ENCODE measurements at places on chromosomes 16 and 17. TPM values are rescaled to one million over a fixed set of nuclear protein-coding genes. Genes with fewer than 3 reads are reported as not detected.

The DNAAF8 gene
- total RNA-seq, result 0.11 TPM

The HSD3B7 gene
- total RNA-seq, result 2.2 TPM

The KRT23 gene
- total RNA-seq, result not detected

The FAM234A gene
- total RNA-seq, result 15.2 TPM

The PHKB gene
- total RNA-seq, result 12.8 TPM

The CCP110 gene
- 25.5 TPM for total RNA-seq

The WFIKKN1 gene
- total RNA-seq, result 1.1 TPM

The PRSS53 gene
- total RNA-seq, result 4.0 TPM

The DPEP2 gene
- total RNA-seq, result 3.2 TPM

The DPEP2NB gene
- not detected for total RNA-seq

The HS3ST6 gene
- total RNA-seq, result not detected

The LGALS9 gene
- total RNA-seq, result 33.8 TPM

The KCNH4 gene
- total RNA-seq, result 0.53 TPM

The C16orf95 gene
- total RNA-seq, result 5.6 TPM

DNA sequence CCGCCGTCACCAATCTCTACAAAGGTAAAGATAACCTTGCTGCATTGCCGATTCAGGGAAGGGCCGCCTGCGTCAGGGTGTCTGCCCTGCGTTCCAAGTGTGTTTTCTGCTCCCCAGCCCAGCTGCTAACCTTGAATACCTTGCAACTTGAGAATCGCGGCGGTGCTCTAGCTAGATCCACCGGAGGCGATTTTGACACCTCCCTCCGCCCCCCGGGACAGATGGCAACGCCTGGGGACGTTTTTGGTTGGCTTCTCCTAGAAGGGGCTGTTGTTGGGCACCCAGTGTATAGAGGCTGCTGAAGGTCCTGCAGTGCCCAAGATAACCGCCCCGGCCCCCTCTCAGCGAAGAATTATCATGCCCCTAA is 1.5 kb downstream of the HAPSTR1 start:
- DNase-seq, result peak; percentile 53

DNA sequence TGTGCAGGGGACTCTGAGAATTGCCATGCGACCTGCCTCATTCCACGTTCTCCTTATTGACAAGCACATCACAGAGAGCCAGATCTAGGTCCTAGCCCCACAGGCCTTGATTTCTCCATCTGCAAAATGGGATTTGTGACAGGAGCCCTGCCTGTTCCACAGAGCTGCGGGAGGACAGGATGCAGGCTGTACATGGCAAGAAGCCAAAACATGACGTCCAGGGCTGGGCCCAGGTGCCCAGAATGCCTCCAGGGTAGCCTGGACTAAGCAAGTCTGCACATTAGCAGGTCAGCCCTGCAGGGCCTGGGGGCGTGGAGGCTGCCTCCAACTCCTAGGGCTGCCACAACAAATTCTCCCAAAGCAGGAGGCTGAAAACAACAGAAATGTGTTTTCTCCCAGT is 235.7 kb upstream of the SDK2 start:
- no peak for DNase-seq

GRCh38 chr17:45646288-45646988 is 137.7 kb upstream of the CRHR1 start:
- DNase-seq, result no peak

DNA sequence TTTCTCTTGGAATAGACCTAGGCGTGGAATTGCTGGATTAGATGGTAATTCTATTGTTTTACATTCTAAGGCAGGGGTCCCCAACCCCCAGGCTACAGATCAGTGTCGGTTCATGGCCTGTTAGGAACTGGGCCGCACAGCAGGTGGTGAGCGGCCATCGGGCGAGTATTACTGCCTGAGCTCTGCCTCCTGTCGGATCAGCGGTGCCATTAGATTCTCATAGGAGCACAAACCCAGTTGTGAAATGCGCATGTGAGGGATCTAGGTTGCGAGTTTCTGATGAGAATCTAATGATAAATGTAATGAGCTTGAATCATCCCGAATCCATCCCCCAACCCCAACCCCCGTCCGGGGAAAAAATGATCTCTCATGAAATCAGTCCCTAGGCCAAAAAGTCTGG is 23.0 kb downstream of the NLRC5 start:
- no peak for DNase-seq

- peak; percentile 64 for DNase-seq
Measured at GRCh38 chr17:7835814-7836595, 2.0 kb downstream of the KDM6B start.

GRCh38 chr16:89326721-89327120 is 109.2 kb downstream of the ZNF778 start:
- DNase-seq, result no peak

- DNase-seq, result no peak
Measured at GRCh38 chr17:73342541-73343167, 30.9 kb upstream of the CDC42EP4 start.

DNA sequence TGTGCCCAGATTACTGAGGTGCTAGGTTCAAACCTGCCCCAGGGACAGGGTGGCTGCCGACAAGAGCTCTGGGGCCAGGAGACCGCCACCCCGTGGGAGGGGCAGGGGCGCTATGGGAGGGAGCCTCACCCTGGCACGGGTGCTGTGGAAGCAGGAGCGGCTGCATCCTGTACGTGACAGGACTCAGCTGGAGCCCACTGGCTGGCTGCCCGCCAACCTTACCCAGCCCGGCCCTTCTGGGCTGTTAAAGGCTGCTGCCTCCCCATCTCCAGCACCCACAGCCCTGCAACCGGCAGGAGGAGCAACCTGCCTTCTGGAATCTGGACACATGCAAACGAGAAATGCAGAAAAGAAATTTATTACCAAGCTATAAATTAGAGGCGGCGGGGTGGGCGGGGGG is 11.2 kb downstream of the PAM16 start:
- DNase-seq, result no peak

- DNase-seq, result no peak
Measured at GRCh38 chr17:74833501-74834377, 25.9 kb downstream of the GRIN2C start.

- DNase-seq, result no peak
Measured at GRCh38 chr17:10211666-10212065, 13.3 kb upstream of the GAS7 start.

DNA sequence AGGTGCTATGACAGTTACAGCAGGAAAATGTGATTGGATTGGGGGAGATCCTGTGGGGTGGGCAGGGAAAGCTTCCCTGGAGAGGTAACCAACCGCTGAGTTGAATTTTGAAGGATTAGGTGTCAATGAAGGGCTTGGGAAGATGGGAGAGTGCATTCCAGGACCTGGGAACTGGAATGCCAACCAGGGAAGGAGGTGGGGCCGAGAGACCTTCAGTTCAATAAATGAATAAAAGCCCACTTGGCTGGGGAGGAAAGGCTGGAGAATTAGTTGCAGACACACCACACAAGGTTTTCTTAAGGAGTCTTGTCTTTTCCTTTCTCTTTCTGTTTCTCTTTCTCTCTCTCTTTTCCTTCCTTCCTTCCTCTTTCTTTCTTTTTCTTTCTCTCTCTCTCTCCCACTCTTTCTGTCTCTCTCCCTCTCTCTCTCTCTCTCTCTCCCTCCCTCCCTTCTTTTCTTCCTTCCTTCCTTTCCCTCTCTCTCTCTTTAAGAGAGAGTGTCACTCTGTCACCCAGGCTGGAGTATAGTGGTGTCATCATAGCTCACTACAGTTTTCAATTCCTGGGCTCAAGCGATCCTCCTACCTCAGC is 3.3 kb downstream of the USP43 start:
- DNase-seq, result no peak

DNA sequence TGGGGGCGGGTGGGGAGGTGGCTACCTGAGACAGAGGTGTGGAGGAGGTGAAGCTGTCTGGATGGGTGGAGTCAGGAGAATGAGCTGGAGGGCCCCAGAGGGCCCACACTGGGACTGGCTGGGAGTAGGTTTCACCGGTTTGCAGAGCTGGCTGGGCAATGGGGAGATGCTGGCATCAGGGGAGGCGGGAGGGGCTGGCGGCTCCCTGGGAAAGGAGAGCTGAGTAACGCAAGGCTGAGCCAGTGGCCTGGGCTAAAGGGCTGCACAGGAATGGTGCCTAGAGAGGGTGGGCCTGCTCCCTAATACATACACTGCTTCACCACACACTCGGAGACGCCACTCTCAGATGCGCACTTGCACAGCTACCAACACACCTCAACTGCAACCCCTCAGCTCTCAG is 12.4 kb downstream of the P3H4 start:
- no peak for DNase-seq

DNA sequence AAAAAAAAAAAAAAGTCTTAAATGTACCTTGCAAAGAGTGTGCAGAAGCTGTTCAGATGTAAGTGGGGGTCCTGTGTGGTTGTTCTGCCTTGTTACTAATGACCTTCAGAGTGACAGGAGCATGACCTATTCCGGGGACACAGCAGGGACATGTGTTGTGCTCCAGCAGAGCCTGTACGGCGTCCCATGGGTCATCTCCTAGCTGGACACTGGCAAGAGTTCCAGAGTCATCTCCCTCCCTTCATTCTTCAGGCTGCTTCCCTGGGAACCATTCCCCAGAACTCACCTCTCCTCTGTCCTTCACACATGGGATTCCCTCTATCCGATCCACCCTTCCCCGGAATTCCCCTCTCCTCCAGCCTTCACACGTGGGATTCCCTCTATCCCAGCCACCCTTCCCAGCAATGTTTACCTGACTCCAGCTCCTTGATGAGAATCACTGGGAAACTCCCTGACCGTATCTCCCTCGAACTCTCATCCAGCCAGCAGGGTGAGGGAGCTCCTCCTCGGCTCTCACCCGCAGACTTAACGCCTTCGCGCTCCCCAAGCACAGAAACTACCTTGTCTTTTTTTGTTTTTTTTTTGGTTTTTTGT is 85.8 kb downstream of the MRM3 start:
- DNase-seq, result no peak

- DNase-seq, result peak; percentile 81
Measured at GRCh38 chr17:18248300-18248731, 10.2 kb downstream of the FLII start.

DNA sequence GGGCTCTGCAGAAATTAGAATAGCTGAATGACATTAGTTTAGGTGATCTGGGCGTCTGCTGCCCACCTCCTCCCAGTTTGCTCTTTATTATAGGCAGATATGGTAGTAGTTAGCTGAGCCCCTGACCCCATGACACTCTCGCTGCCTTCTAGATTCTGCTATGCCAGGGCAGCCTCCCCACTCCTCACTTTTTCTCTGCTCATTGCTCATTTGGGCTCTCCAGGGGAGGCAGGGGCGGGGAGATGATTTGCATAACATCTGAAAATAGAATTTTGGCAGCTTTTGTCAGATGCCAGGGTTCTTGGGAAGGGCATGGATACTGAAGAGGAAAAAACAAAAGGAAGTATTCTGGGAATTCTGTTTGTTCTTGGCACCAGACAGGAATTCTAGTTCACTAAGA is 78.0 kb upstream of the GAS7 start:
- no peak for DNase-seq

- no peak for DNase-seq
Measured at GRCh38 chr16:81505011-81505661, 60.5 kb downstream of the CMIP start.

DNA sequence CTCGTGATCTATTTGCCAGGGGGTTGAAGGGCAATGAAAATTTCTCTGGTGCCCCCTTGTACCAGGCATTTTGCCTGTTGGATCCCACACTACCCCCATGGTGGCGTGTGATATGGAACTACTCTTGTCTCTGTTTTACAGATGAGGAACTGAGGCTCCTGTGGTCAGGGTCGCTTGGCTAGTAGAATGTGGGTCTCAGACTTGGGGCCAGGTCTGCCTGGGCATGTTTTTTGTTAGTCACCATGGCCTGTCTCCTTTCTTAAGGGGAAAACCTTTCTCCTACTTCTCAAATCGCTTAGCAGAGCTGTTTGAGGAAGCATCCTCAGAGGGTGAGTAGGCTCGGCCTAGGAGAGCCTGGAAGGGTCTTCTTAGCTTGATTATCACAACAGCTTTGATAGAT is 51.2 kb downstream of the CLEC16A start:
- DNase-seq, result no peak

DNA sequence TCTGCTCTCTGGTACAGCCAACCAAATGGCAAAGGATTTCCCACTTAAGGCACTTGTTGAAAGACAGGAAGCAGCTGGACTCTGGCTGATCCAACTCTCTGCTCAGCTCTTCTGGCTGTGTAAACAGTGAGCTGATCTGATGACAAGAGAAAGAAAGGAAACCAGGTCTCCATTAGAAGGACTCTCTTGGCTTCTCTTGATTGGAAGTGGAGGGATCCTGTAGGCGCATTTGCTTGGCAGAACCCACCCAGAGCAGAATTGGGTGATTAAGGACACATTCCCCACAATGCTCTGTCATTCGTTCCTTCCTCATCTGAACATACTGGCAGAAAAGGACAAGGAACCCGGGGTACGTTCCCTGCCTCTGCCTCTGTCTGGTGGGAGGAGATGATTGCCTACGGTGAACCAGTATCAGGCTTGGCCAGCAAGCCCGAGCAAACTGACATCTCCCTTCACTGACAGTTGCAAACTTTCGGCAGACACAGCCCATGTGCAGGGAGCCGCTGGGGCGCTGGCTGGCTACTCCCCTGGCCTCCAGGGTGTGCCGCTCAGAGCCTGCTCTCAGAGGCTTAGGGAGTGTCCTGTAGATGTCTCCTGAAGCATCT is 29.1 kb downstream of the LDHD start:
- no peak for DNase-seq

- DNase-seq, result no peak
Measured at GRCh38 chr17:19539040-19539399, 5.4 kb downstream of the SLC47A1 start.

DNA sequence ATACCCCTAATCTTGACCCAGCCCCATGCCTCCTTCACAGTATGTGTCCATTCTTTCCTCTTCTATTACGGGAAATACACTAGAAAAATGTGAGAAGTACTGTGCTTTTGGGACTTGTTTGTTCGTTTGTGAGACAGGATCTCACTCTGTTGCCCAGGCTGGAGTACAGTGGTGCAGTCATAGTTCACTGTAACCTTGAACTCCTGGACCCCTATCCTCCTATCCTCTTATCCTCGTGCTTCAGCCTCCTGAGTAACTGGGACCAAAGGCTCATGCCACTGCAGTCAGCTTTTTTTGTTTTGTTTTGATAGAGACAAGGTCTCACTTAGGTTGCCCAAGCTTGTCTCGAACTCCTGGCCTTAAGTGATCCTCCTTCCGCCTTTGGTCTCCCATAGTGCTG is 29.9 kb upstream of the RASL10B start:
- DNase-seq, result no peak

GRCh38 chr16:4359914-4360313 is 8.8 kb upstream of the PAM16 start:
- no peak for DNase-seq

- no peak for DNase-seq
Measured at GRCh38 chr17:72754513-72754912, 338.0 kb downstream of the SLC39A11 start.

DNA sequence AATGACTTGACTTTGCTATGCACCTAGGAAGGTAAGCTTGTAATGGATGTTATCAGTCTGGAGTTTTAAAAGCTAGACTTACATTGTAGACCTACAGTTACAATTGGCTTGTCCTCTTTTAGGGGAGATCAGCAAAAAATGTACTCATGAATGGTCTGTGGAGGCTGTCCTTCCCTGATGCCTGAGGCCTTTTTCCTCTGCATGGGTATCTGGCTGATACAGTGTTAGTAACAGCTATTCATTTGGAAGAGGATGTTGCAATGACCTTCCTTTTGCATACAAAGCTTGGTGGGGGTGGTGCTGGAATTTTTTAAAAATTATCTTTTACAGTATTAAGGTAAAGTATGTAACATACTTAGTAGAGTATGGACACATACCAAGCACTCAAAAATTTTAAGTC is 525.5 kb downstream of the KIF2B start:
- no peak for DNase-seq

- no peak for DNase-seq
Measured at GRCh38 chr16:71930013-71930563, 34.8 kb downstream of the IST1 start.

All from activated CD4-positive, alpha-beta T cell treated with anti-CD3 and anti-CD28 coated beads for 36 hours (primary cell).